ENCODE measurements at places on chromosomes 16 and 17.
A peak's percentile ranks its signal among the peaks of the same experiment; 100 is the strongest.

DNA sequence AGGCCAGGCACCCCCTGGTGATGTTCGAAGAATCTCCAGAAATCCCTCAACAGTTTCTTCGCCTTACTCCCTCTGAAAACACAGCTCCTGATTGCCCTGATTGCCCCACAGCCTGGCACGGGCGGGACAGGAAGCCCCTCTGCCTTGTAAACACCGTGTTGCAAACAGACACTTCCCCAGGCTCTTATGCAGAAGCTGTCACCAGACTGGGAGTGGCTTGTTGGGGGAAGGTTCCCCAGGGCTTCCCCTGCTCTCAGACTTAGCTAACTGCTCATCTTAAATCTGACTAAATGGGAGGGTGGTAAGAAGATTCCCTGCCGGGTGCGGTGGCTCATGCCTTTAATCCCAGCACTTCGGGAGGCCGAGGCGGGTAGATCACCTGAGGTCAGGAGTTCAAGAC lies 11.2 kb downstream of the PIK3R5 start:
- DNase-seq: no peak

GRCh38 chr16:22355487-22355908 lies 18.9 kb downstream of the CDR2 start:
- no peak for DNase-seq

GRCh38 chr16:15671530-15672117 lies 21.6 kb downstream of the NDE1 start:
- no peak for DNase-seq

GRCh38 chr17:20046629-20047028 lies 37.5 kb downstream of the SPECC1 start:
- no peak for DNase-seq

DNA sequence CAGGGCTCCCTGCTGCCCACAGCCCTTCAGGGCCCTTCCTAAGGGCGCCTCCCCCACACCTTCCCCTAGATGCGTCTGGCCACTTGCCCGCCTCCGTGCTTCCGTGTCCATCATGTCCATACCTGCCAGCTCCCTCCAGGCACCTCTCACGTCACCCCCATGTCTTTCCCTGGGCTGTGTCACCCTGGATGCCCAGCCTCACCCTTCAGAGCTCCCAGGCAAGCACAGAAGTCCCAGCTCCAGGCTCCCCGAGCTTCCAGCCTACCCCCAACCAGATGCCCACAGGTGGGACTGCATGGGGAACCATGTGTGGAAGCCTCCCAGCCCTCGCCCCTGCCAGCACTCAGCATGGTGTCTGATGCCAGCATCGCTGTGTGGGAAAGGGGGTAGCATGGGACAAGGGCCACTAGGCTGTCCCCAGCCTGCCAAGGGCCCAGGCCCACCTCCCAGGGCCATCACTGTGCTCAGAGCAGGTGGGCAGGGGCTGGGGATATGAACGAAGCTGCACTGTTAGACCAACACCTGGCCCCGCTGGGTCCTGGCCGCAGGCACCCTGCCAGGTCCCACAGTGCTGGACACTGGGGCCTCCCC lies 1.9 kb upstream of the AXIN1 start:
- DNase-seq: no peak

GRCh38 chr16:79339863-79340262 lies 260.7 kb downstream of the MAF start:
- DNase-seq: no peak

DNA sequence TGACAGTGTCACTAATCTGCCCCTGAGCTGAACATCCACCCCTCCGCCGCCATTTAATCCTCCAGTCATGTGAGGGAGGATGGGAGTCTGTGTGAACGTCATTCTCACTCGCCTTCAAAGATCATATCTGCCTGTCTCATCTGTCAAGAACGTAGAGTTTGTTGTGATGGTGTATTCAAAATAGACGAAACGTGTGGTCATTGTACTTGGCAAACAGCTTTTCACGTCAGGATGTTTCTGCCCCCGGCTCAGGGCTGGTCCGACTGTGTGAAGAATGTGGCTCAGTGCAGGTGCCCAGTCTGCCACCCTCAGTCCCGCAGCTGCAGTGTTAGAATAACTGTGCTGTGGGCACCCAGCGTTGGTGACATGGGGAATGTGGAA lies 148.0 kb downstream of the KCNJ12 start:
- DNase-seq: no peak

DNA sequence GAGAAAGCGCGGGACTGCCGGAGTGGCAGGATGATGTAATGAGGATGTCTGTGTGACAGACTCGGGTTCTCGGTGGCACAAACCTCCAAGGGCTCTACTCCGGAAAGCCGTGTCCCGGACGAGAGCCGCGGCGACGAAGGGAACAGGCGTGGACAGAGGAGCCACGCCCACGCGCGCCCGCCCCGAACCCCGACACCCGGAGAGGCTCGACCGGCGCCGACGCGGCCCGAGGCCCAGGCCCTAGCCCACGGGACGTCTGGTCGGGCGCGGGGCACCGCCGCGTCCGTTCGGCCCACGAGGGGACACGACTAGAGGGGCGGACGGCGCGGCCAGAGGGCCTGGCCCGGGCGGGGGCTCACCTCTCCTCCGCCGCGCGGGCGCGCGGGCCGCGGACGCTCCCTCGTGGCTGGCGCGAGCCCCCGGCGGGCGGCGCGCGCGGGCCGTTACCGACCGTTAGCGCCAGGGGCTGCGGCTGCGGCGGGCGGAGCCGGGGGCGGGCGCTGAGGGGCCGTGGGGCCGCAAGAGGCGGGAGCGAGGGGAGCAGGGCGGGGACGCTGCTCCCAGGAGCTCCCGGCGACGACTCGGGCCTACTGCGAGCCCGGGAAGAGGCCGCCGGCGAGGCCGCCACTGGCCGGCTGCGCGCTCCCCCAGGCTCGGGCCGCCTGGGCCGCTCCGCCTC lies 2.1 kb upstream of the IRX5 start:
- DNase-seq: peak; percentile 10

DNA sequence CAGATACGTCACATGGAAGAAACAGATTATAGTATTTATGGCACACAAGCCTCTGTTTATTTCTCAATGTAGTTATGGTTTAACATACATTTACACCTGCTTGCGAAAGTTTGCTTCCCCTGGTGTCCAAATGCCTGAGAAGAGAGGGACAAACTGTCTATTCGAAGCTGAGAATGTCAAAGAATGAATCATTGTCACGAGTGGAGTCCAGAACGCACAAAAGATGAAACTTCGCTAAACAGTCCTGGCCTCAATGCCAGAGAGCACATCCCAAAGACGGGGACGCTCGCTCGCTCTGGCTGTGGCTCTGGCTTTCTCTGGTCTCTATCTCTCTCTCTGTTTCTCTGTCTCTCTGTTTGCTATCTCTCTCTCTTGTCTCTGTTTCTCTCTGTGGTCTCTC lies 298.8 kb downstream of the FOXL1 start:
- no peak for DNase-seq

GRCh38 chr16:27066668-27067537 lies at the start of gene C16orf82:
C16orf82 (plus strand) TSS chr16:27066927.
- DNase-seq: no peak

DNA sequence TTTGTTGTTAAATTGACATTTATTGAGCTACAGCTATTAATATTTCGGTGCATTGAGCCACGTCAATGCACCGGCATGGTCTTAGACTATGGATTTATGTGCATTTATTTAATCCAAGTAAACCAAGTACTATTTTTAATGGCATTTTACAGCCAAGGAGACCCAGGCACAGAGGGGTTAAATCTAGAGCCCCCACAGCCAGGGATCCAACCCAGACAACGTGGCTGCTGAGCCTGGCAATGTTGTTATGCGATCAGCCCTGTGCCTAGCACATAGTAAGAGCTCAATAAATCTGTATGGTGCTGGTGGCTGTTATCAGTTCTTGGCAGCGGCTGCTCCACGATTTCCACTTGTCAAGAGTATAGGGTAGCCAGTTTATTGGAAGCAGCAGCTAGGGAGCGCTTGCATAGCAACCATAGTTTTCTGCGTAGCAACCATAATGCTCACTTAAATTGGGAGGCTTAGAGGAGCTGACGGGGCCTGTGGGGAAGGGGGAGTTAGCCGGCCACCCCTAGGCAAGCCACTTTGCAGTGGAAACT lies 541 bp upstream of the RBBP6 start:
- peak; percentile 80 for DNase-seq

DNA sequence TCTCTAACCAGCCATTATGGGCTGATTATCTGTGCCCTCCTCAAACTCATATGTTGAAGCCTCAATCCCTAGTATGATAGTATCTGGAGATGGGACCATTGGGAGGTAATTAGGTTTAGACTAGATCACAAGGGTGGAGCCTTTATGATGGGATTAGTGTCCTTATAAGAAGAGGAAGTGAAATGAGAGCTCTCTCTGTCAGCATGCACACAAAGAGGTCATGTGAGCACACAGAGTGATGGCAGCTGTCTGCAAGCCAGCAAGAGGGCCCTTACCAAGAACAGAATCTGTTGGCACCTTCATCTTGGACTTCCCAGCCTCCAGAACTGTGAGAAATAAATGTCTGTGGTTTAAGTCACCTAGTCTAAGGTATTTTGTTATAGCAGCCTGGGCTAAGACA lies 101.9 kb downstream of the PCTP start:
- no peak for DNase-seq

DNA sequence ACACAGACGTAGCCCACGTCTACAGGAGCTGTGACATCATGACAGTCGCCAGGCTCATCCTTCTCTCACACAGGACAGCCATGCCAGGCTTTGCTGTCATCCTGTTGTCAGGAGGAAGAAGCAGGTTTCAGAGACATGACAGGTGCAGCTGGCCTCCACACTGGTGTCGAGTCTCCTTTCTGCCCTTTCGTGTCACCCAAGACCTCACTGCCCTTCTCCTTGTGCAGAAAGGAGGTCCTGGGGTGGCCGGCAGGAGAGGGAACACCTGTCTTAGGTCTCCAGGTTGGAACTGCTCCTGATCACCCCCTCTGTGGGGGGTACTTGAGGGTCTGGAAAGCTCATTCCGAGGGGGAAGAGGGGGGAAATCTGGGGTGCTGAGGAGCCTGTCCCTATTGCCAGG lies 41.6 kb upstream of the IRF8 start:
- no peak for DNase-seq

DNA sequence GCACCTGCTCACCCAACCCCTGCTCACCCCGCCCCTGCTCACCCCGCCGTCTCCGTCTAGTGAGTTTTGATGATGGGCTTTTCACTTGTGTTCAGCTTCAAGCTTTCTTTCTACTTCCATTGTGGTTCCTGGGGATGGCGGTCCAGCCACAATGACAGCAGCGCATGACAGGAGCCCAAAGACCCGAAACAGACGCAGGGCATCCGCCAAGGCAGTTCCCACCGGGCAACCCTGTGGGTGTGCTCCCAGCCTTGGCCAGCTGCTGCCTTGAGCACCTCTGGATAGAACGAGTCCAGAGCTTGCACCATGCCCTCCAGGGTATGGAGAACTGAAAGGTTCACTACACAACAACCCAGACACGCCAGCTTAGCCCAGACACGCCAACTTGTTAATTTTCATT lies 92.9 kb upstream of the CHMP6 start:
- no peak for DNase-seq

DNA sequence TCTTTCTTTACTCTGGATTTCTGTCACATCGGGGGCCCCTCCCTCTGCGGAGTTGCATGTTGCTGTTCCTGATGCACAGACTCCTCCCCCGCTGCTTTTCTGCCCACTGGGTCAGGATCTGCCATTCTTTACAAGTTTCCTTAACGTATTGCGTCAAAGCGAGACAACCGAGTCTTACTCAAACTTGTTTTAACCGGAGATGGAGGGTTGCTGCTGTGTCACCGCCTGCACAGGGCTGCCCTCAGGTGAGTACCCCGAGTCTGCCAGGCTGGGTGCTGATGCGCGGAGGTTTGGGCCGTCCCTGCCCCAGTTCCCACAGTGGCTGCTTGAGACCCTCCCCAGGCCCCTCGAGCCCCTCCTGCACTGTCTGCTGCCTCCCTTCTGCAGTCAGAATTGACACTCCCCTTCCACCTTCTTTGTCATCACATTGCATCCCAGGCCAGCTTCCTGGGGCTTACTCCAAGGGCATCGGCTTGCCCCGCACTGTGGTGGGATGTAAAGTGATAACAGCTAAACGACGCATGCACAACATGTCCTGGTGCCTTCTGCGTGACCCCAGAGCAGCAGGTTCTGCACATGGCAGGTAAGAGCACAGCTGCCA lies 19.3 kb downstream of the CARHSP1 start:
- no peak for DNase-seq

DNA sequence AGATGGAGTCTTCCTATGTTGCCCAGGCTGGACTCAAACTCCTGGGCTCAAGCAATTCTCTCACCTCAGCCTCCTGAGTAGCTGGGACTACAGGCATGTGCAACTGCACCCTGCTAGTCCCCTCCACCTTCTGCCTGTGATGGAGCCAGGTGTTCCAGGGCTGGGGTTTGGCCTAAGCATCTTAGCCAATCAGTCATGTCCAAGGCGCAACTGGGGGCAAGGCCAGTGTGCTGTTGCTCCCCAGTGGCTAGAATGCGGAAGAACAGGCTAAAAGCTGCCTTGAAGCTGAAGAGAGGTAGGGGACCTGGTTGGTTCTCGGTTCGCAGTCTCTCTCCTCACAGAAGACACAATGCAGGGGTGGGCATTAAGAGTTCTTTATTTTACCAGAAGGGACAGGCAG lies 18.6 kb downstream of the FLOT2 start:
- peak; percentile 83 for DNase-seq

DNA sequence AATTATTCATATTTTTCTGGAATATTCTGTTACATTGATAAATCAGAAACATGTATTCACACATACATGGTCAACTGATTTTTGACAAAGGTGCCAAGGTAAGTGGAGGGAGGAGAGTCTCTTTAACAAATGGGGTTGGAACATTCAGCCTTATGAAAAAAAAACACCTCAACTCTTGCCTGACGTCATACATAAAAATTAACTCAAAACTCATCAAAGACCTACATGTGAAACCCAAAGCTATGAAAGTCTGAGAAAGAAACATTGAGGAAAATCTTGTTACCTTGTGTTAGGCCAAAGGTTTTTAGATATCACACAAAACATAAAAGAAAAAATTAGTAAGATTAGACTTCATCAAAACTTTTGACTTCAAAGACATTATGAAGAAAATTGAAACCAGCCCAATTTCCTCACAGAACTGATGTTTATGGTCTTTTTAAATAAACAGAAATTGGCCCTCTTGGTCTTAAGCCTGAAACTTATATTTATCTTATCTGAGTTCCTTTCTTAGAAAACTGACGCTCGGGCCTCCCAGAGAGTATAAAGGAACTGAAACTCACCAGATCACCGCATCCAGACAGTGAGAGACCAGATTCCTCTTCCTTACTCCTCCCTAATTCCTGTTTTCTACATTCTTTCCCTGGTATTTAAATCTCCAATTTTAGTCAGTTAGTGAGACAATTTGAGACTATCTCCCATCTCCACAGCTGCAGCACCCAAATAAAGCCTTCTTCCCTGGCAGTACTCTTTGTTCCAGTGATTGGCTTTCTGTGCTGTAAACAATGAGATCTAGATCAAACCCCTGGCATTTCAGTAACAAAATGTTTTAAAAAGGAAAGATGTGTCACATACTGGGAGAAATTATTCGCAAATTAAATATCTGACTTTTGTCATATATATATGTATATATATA lies 4.0 kb downstream of the HYDIN start:
- no peak for DNase-seq

DNA sequence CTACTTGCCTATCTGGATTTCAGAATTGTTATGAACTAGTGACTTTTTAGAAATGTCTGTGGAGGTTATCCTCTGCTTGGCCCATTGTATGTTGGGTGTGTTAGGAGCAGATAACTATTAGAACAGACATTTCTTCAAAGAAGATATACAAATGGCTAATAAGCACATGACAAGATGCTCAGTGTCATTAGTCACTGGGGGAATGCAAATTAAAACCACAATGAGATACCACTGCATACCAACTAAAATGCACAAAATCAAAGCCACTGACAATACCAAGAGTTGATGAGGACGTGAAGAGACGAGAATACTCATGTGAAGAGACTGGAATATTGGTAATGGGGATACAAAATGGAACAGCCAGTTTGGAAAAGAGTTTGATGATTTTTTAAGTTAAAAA lies 39.2 kb downstream of the CEP112 start:
- no peak for DNase-seq
